Stimulated activated CD4-positive, alpha-beta T cell treated with anti-CD3 and anti-CD28 coated beads, Interleukin-12 subunit alpha, Interleukin-12 subunit beta, amount 100 ng/mL, for 4 hours (primary cell): ENCODE measurements at places on chromosomes 4 and X.

DNA sequence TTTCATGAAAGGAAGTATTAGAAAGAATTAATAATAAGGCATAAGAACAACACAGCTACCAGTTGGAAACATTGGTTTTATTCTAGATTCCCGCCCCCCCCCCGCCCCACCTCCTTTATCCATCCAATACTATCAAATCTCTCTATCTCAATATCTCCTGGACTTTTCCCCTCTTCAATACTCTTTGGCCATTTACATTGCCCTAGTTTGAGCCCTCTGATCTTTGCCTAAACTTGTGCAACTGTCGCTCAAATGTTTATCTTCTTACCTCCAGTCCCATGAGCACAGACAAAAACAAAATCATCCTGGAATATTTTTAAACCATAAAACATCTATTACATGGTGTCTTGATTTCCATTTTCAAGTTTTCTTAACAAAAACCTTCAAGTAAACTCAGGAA lies 488.2 kb downstream of the KLHL13 start:
- no peak for DNase-seq

- no peak for DNase-seq
These were observed 974.9 kb downstream of the PCDH18 start for GRCh38 chr4:136557396-136557795.

- DNase-seq: no peak
These were observed 42.0 kb downstream of the LIMCH1 start for GRCh38 chr4:41580007-41580406.

GRCh38 chr4:70712604-70713452 lies 8.9 kb upstream of the RUFY3 start:
- no peak for DNase-seq

DNA sequence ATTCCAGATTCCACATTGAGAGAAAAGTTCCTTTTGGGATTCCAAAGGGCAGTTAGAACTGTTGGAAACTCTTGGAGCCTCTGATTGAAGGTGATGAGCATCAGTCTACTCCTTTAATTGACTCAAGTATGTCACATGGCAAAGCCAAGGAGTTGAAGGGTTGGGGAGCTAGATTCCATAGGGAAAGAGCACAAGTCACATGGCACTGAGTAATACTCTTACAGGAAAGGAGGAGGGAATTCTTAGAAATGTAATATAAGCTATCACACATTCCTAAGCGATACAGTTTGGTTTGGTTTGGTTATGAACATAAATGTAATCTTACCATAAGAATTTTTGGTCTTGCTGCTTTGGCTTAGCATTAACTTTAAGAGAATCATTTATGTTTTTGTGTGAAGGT lies 15.7 kb downstream of the SPCS3 start:
- no peak for DNase-seq

GRCh38 chr4:80213117-80213815 lies 16.0 kb downstream of the PRDM8 start:
- DNase-seq: no peak

DNA sequence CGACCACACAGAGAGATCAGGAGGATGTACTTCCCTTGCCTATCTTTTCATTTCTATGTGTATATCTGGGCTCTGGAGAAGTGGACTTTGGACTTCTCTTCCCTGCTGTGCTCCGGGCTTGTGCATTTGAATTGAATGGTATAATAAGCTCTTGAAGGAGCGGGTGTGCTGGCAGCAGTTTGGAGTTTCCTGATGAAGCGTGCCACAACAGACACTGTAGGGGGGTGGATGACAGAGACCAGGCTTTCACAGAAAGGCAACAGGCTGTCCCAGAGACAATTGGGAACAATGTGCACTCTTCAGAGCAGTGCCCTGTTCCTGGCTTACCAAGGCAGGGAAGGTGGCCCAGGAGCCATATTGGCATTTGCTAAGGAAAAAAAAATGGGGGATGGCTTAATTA lies 170.1 kb downstream of the FRMPD4 start:
- no peak for DNase-seq

DNA sequence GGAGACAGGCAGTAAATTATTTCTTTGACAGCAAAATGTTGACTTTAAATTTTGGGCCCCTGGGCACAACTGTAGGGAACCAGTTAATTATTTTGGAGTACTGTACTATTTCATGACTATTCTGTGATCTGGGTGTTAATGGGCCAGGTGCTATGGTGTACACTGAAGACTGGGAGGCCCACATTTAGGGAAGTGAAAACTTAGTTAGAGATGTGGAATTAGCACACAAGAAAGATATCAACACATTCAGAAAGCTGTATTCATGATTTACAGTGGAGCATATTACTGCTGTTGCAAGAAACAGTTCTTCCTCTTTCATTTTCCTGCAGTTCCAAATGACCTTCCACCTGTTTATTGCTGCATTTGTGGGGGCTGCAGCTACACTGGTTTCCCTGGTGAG lies 12.4 kb downstream of the PLP1 start:
- no peak for DNase-seq

- DNase-seq: no peak
These were observed 50.0 kb downstream of the IGSF1 start for GRCh38 chrX:131239057-131239456.

- no peak for DNase-seq
These were observed 63.3 kb downstream of the MEPE start for GRCh38 chr4:87895964-87896621.

DNA sequence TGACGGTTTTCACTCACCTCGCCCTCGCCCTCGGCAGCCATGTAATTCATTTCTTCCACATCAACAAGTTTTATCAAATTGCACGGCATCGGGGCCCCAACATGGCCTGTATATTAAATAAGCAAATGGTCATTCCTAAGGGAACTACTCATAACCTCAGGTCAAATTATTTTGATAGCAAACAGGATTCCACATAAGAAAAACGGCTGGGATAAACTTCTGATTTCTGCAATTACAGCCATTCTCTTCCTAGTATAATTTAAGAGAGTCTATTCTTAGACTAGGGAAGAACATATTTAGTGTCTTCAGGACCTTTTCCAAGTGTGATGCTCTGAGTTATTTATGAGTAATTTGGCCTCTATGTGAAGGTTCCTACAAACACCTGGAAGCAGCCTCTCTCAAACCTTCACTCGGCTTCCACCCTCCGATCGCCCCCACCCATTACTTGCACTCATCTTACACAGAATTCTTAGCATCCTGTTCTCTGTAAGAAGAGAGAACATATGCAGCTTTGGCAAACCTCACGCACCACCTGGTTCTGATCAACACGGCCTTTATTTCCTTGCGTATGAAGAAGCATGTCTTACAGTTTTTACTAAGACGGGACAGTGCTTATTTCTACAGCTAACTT lies 29.4 kb upstream of the CENPU start:
- no peak for DNase-seq

DNA sequence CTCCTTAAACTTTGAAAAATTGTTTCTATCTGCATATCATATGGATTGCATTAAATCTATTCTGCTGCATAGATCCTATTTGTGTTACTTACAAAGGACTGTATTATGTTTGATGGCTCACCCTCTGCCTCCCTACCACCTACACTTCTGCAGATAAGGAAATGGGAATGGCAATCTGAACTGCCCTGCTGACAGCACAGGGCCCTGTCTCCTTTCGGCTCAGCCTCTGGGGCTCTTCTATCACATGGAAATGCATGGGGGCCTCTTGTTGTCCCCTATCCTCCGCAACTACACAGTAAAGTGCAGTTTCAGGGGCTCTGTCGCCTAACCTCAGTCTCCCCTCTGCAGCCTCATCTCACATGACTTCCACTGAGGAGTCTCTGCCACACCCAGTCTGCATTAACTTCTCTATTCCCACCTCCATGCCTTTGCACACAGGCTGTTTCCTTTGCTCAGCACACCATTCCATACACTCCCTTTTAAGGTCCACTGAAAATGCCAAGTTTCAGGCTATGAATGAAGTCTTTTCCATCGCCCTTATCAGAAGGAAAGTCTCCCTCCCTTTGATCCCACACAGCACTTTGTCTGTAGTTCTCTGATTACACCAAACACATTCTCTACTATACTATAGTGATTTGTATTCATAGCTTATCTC lies 12.5 kb downstream of the RELL1 start:
- no peak for DNase-seq

DNA sequence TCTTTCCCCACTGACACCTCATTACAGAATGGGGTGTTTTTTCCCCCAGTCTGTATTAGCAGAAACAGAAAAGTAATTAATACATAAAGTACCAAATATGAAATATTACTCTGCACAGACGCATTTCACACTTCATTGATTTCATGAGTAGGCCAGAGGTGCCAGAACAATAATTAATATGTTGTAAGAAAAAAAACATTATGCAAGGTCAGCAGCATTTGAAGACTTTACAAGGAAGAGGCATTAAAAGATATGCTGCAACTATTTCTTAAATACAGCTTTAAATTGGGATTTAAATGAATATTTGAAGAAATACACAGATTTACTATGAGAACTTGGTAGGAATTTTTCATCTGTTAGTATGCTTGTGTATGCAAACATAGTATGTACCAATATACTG lies 37.7 kb downstream of the NAA11 start:
- no peak for DNase-seq

- DNase-seq: no peak
These were observed 1411.1 kb upstream of the PCDH7 start for GRCh38 chr4:29309050-29309449.

GRCh38 chr4:36310216-36310615 lies 28.8 kb downstream of the DTHD1 start:
- no peak for DNase-seq

DNA sequence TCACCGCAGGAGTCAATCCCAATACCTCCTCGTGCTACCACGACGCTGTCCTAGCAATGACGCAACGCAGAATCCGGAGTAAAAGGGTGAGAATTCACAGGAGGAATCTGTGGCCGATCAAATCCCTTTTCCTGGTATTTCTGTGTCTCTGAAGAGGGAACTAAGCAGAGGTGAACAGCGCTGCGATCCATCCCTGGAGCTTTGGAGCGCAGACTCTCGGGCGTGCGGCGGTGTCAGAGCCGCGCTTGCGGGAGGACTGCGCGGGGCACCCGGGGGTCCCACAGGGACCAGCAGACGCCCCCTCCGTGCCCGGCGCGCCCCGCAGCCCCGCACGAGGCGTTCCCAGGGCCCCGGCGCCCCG lies 17.2 kb upstream of the ZNF718 start:
- no peak for DNase-seq

DNA sequence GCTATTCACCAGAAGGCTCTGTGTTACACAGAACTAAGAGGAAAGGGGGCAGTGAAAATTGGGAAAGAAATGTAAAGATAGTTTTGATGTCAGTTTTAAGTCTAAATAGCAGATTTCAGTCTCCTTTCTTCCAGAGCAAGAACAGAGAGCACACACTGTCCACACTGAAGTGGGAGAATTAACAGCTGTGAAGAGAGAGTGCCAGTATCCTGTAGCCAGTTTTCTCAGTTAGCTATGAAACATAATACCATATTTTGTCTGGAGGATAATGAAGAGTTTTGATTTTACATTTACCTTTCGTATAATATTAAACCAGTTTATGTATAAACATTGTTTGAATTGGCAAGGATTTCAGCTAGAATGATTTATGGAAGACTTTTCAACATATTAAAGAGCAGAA lies 35.1 kb downstream of the FBXO8 start:
- DNase-seq: no peak

GRCh38 chr4:180860089-180860720 lies 1383.0 kb upstream of the TENM3 start:
- no peak for DNase-seq

GRCh38 chr4:108820492-108821350 lies 57.9 kb upstream of the ETNPPL start:
- DNase-seq: no peak

GRCh38 chrX:41332408-41333002 lies 1.5 kb upstream of the DDX3X start:
- no peak for DNase-seq

GRCh38 chrX:40465735-40466551 lies 114.8 kb upstream of the ATP6AP2 start:
- DNase-seq: no peak

GRCh38 chr4:171534391-171534790 lies 278.8 kb upstream of the GALNTL6 start:
- DNase-seq: no peak

DNA sequence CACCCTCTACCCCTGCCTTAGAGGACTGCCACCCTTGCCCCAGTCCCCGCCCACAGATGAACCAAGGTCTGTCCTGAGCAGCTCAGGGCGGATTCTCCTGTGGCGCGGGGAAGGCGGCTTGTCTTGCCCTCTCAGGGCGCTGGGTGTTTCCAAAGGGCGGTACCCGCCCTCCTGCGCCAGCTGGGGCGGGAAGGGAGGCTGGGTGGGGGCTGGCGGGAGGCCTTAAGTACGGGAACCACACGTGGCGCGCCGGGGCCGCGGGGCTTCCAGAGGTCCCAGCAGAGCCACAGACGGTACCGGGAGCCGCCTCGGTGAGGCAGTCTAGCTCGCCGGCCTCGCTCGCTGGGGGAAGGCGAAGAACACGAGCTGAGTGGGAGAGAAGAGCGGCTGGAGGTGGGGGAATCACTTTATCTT lies 361.1 kb downstream of the MID1IP1 start:
- DNase-seq: peak; percentile 52

DNA sequence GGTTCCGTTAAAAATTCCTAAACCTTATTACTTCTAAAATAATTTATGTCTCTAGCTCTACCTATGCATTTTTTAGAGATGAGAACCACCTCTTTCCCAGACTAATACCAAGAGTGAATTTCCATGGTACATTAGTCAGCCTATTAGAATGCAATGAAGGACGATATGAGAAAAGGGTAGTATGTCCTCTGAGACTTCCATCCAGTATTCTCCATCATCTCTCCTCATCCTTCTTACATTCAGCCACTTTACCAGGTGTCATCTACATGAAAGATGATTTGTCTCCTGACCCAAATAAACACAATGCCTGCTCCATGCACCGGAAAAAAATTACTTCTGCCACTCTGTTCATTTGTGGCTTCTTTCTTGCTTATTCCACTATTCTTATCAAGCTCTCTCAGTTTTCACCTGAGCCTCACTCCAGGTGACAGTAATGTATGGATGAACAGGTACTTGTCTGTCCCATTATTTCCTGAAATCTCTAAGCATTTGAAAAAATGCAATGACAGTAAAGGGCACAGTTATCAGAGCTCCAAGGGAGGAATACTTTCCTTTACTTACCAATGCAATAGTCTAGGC lies 97.9 kb downstream of the MAB21L2 start:
- no peak for DNase-seq

DNA sequence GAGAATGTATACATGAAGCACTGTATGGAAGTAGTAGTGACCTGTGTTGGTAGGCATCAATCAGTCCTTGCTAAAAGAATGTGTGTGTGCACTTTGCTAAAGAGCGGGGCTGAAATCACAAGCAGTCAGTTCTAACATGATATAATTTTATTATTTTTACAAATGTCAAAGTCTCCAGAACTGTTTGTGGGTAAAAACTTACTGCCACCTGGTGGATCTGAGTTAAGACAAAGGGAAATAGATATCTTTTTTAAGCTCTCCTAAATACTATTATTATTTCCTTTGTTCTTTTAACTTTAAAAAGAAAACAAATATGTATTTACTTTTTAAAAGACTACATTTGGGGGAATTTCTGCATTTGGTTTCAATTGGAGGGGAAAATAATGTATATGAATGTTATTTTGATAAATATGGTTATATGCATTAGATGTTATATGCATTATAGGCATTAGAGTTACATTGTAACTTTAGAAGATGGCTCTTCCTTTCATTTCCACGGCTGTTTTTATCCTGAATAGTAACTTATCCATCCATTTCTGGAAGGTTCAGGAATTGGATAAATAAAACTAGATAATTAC lies 7.8 kb upstream of the CLOCK start:
- DNase-seq: no peak

- no peak for DNase-seq
These were observed 44.5 kb upstream of the BLTP1 start for GRCh38 chr4:122107680-122108079.

GRCh38 chrX:452598-452997 lies 65.9 kb upstream of the PPP2R3B start:
- no peak for DNase-seq

GRCh38 chrX:9582956-9583355 lies 118.1 kb downstream of the TBL1X start:
- no peak for DNase-seq
